ENCODE measurements at places on chromosomes 13 and 19.

DNA sequence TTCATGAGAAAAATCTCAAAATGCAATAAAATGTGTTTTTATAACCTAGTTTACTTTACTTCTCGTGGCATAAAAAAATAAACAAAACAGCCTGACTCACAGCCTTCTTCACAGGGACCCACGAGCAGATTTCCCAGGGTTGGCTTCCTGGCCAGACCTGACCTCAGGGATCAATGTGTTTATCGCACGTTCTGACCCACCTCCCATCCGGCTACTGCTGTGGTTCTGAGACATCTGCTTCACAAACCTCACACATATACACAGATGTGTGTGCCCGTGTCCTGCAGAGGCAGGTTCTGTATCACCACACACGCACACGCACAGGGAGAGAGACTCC is 118.3 kb downstream of the COL4A2 start:
- DNase-seq = no peak

DNA sequence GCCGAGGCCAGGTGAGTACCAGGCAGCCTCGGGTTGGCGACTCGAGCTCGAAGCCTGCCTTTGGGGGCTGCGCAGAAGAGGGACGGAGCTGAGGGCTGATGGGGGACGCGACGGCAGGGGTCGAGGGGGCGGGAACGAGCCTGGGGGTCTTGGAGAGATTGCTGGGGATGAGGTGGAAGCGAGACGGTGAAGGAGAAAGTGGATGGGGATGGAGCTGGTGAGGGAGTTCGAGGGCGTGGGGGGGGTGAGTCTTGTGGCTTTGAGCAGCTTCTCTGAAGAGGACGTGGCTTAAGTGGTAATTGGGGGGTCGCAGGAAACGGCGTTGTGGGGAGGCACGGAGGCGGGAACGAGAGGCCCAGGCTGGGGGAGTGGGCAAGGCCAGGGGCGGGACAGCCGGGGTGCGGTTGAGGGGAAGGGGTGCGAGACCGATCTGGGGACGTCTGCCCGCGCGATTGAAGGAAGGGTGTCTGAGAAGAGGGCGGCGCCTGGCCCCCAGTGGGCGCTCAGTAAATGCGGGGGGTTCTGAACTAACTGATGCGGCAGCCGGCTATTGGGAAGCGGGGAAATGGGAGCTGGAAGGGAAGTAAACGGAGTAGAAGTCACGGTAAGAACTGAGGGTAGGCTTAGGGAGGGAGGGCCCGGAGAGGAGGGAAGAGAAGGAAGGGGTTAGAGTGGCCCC is 426 bp downstream of the MYO9B start:
- DNase-seq = no peak

DNA sequence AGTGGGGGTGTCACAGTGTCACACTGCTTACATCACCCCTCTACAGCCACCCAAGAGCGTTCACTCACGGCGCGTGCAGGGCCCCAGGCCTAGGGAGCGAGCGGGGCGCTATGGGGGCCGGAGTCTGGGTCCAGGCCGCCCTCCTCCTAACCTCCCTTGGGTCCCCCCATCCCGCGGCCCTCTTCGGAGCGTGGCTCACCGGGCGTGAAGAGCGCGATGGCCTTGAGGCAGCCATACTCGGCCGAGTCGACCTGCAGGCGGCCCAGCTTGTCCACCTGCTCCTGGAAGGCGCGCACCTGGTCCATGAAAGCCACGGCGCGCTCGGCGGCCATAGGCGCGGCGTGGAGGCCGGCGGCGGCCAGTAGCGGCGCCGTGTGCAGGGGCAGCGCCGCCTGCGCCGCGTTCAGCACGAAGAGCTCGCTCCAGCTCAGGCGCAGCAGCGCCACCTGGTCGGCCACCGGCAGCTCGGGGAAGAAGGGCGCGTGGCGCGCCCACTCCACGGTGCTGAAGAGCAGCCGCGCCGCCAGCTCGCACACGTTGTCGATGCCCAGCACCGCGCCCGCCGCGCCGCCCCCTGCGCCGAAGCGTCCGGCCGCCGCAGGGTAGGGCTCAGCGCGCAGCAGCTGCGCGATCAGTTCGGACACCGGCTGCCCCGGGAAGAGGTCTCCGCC is 9.4 kb downstream of the OCEL1 start:
- peak; percentile 77 for DNase-seq

DNA sequence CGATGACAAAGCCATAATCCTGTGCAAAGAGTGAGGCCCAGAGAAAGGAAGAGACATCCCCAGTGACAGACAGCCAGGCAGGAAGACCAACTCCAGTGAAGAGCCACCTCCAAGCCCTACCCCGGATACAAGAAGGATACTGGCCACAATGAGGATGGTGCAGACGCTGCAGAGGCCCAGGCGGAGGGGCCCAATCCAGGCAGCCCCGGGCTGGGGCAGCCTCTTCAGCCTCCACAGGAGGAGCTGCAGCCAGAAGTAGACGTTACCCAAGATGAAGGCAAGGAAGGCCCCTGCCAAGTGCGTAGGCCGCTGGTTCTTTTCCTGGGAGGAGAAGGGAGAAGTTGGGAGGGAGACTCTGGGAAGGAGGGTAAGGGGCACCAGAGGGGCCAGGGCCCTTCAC is 8.5 kb downstream of the TMEM150B start:
- DNase-seq = no peak

GRCh38 chr19:48487948-48488347 is 18.8 kb downstream of the CYTH2 start:
- no peak for DNase-seq

DNA sequence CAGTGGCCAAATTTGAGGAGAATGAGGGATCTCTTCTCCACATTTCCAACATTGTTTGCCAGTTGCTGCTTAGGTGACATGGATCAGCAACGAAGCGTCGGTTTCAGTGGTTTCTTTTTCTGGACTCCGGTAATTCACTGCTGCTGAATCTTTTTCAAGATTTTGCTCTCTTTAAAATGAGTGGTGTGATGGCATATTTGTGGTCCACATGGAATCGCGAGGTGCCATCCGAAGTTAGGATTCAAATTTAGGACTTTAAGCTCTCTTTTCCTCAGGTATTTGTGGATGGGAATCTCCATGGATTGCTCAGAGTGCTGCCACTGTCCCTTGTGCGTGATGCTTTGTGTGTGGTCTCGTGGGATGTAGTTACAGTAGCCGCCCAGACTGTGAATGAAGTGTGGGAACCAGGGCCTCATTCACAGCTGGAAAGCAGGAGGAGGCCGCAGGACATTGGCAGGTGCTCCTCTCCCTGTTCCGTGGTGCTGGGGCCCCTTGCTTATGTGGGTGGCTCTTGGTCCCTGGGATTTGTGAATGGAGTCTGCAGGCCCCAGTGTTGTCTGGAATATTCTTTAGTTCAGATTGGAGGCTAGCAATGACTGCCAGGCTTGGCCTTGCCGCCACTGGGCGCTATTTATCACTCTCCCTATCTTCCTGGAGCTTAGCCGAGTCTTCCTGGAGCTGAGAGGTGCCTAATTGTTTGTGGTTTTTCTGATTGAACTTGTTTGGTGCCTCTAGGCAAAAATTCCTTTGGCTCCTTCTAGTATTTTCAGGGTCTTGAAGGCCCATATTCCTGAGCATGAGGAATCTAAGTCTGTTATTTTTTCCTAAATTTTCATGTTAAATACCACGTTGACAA is 1.5 kb downstream of the ILF3 start:
- DNase-seq = peak; percentile 18

DNA sequence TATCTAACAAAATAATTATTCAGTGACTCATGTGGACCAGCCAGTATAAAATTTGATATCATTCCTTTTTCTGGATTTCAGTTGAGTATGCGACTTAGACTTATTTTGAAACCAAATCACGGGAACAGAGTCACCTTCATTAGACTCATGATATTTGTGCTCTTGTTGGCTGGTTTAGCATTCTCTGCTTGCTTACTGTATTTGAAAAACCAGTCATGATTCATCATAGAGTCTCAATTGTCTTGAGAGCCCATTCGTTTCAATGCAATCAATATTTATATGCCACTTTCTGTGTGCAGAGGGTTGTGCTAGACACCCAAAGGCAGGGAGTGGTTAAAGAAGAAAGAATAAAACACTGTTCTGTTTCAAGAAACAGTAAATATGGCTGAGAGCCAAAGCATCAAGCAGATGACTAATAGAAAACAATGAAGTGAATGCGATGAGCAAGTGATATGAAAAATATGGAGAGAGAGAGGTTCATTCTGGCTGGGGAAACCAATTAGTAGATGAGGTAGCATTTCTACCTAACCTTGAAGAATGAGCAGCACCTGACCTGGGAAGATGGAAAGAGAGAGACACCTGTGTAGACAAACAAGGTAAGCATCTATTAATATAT is 99.6 kb upstream of the MBNL2 start:
- no peak for DNase-seq

GRCh38 chr19:6588508-6589345 is 2.2 kb downstream of the CD70 start:
- DNase-seq = no peak

- DNase-seq = peak; percentile 35
Measured at GRCh38 chr19:13078897-13079541, 23.6 kb downstream of the LYL1 start.

GRCh38 chr13:76656500-76656899 is 229.7 kb downstream of the KCTD12 start:
- no peak for DNase-seq

DNA sequence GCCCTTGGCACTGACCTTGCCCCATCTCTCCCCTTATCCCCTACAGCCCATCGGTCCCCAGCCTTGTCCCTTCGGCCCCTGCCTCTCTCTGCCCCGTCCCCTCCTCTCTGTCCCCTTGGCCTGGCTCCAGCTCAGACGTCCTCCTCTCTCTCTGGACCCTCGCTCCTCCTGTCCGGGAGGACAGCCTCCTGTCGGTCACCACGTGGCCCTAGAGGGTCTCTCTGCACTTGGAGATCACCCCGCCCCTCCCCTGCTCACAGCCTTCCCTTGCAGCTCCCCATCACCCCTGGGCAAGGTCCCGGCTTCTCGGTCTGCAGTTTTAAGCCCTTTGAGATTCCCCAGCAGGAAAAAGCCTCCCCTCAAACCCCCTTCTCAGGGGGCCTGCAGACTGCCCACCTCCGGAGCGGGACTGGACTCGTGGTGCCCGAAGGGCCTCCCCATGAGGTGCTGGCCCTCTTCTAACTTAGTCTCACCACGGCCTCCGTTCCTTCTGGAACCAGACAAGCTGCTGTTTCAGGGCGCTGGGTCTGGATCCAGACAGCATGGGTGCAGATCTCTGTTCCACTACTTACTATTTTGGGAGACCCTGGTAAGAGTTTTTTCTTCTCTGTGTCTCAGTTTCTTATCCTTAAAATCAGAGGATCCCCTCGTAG is 3.3 kb upstream of the KLK15 start:
- DNase-seq = no peak

DNA sequence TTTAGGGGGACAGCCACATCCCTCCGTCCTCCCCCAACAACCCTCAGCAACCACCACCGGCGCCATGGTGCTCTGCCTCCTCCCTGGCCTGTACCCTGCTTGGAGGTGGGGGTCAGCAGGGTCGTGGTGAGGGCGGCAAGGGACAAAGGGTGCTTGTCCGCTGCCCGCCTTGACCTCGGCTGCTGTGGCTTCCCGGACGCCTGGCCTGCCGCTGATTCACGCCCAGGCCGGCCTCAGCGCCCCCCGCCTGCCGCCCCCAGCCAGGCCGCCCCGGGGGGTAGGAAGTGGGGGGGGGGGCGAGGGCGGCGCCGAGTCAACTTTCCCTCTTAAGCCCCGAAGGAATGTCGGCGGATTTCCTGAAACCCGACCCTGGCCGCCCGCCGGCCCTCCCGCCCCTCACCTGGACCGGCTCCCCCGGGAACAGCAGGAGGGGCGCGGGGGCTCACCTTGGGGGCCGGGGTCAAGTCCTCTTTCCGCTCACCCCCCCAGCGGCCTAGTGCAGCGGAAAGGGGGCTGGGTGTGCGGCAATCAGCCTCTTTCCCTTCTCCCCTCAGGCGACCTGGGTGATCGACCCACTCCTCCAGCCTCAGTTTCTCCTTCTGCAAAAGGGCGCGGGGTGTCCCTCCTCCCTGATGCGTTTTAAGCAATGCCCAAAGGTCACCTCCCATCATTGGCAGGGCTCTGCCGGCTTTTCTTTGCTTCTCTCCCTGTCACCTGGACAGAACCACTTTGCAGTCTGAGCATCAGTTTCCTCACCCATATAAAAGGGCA is 1.9 kb upstream of the TMEM59L start:
- DNase-seq = no peak

- peak; percentile 84 for DNase-seq
Measured at GRCh38 chr19:18388100-18388959, 2.4 kb downstream of the GDF15 start.

GRCh38 chr19:56933014-56933705 is 92.6 kb upstream of the PEG3 start:
- DNase-seq = no peak

GRCh38 chr19:52963247-52963618 is 552 bp upstream of the ZNF816 start:
- no peak for DNase-seq

DNA sequence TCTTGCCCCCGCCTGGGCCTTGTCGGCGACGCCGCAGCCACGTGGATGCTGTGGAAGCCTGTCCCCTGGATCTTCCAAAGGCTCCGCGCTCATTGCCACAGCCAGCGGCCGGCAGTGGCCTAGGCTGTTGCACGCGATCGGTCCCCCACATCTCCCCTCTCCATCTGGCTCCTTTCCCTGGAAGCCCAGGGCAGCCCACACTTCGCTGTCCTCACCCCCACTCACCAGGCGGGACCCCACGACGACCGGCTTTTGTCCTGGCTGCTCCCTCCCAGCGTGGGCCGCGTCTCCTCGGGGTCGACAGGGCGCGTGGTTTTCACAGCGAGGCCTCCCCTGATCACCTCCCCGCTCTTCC is 605 bp upstream of the TEX30 start:
- no peak for DNase-seq

DNA sequence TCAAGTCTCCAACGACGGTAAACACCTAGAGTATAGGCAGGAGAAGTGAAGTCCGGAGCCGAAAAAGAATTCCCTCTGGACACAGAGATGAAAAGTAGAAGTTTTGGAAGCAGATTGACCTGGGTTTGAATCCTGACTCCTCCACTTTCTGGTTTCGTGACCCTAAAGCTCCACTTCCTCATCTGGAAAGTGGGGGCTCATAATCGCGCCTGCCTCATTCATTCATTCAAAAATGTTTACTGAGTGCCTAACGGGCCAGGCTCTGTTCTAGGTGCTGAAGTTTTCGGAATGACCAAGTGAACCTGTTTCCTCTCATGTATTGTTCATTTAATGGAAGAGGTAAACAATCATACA is 7.1 kb upstream of the EML2 start:
- no peak for DNase-seq

DNA sequence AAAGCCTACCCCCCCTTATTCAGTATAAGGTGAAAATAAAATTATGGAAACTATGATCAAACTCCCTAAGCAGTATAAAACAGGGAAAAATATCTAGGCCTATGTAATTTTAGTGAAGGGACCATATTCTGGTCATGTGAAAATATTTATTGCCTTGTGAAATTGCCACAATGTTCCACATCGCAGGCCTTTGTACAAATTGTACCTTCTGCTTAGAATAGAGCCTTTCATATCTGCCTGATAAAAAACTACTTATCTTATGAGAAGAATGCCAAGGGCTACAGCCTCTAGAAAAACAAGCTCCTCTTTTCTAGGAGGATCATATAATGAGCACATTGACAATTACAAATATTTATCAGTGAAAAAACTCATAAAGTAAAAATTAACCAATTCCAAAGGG is 1280.0 kb downstream of the EFNB2 start:
- DNase-seq = no peak

- DNase-seq = no peak
Measured at GRCh38 chr13:31697290-31697689, 42.0 kb upstream of the RXFP2 start.

Measured in NCI-H2081 (cell line).